Stimulated activated CD4-positive, alpha-beta T cell treated with anti-CD3 and anti-CD28 coated beads, TNF-alpha, amount 100 ng/mL, for 1 hour (primary cell): ENCODE measurements at places on chromosomes 11 and 22.
A peak's percentile ranks its signal among the peaks of the same experiment; 100 is the strongest.

GRCh38 chr11:6298605-6299004, 21.7 kb downstream of the CAVIN3 start:
- DNase-seq, result no peak

GRCh38 chr11:67308031-67308866, 4.9 kb downstream of the SSH3 start:
- DNase-seq, result no peak

DNA sequence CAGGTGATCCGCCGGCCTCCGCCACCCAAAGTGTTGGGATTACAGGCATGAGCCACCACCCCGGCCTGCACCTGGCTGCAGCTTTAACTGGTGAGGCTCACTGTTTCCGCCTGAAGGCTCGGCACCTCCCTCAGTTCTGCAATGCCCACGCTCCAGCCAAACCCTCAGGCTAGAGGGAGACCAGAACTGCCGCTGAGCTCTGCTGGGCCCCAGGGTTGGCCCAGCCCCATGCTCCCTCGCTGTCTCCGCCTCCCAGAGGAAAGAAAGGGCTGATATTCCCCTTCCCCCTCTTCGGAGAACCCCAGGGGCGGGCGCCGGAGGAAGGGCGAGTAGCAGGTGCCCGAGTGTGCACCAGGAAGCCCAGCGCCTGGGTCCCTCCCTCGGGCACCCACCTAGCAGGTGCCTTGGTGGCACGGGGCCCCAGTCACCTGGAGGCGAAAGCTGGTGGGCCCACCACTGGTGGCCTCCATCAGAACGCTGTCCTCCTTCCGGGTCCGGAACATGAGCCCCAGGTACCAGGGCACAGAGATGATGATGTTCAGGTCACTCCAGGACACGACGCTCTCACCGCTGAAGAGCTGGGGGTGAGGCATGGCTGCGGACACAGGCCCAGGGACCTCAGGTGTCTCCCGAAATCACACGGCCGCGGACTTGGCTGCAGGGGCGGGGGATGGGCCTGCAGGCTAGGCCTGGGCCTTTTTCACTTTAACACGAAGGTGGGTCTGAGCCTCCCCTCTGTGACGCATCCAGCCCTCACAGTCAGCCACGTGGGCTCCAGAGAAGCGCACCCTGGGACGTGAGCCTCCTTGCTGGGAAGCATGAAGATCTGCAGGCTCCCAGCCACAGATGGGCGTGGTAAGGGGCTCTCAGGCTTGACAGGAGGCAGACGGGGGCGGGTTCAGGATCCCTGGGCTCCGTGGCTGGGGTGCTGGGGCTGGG, 73.3 kb downstream of the TRMU start:
- no peak for DNase-seq

- peak; percentile 38 for DNase-seq
Observed at GRCh38 chr11:11265994-11266606, 87.0 kb downstream of the CSNK2A3 start.

DNA sequence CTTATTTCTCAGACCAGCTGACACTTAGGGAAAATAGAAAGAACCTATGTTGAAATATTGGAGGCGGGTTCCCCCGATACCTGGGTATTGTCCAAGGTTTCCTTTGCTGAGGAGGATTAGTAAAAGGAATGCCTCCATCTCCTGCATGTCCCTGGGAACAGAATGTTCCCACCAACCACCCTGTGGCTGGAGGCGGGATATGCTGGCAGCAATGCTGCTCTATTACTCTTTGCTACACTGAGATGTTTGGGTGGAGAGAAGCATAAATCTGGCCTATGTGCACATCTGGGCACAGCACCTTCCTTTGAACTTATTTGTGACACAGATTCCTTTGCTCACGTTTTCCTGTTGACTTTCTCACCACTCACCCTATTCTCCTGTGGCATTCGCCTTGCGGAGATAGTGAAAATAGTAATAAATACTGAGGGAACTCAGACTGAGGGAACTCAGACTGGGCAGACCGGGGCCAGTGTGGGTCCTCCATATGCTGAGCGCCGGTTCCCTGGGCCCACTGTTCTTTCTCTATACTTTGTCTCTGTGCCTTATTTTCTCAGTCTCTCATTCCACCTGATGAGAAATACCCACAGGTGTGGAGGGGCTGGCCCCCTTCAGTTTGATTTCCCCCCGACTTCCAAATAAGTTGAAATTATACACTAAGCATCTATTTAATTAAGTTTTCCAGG, 32.1 kb downstream of the IGLL1 start:
- no peak for DNase-seq

- no peak for DNase-seq
Observed at GRCh38 chr11:115625502-115625901, 121.3 kb upstream of the CADM1 start.

- DNase-seq, result no peak
Observed at GRCh38 chr11:75476739-75477613, 44.0 kb upstream of the KLHL35 start.

DNA sequence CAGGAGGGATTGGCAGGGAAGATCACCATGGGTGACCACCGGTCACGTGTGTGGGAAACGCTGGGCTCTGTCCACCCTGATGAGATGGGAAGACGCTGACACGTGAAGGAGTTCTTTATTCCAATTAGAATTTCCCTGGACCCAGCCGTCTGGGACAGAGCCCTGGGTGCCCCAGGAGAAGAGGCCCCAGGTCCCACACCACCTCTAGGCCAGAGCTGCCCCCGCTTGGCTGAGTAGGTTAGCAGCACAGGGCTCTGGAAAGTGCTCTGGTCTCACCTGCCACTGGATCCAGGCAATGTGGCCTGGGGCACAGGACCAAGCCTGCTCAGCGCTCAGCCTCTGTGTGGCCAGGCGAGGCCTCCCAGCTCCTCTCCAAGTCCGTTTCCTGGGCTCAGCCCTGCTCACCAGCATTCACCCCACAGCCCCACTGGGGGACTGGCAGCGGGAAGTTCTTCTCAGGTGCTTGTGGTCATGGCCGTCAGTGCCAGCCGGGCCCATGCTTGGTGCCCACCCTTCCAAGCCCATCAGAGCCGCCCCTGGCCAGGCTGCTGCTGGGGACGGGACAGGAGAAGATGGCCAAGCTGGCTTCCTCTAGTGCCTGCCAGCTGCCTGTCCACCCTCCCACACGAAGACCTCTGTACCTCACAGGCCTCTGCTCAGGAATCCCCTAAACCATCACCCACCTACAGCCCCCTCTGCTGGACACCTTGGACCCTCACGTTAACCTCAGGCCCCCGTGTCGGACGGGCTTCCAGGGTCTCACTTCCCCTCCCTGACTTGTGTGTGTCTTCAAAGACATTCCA, 62.5 kb upstream of the FGF3 start:
- no peak for DNase-seq

- no peak for DNase-seq
Observed at GRCh38 chr22:46087816-46088277, 62.5 kb upstream of the PPARA start.

- no peak for DNase-seq
Observed at GRCh38 chr11:20089367-20089766, 70.9 kb downstream of the DBX1 start.

- no peak for DNase-seq
Observed at GRCh38 chr11:128503245-128503991, 83.9 kb downstream of the ETS1 start.

GRCh38 chr11:11461473-11461872, 108.4 kb upstream of the CSNK2A3 start:
- DNase-seq, result no peak

DNA sequence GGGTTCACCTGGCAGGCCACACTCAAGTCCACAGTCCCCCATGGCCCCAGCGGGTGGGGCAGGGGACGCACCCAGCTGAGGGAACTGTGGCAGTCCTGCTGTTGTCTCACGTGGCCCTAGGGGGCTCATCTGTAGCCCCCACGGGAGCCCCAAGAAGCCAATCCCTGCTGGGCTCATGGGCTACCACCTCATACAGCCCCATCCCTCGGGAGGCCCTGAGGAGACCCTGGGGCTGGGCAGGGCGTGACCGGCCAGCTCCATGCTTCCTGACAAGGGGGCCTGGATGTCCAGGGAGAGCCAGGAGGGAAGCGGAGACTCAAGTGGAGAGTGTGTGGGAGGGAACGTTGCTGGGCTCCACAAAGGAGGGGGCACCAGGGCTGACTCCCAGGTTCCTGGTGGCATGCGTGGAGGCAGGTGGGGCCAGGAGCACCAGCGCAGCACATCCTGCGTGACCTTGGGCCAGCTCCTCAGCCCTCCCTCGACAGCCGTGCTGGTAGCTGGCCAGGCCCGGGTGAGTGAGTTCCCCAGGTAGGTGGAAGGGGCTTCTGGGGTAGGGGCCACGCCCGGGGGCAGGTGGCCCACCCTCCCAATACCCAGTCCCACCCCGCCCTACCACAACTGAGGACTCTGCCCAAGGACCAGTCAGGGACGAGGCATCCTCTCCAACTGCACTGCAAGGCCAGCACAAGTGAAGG, 7.9 kb downstream of the RTN4R start:
- no peak for DNase-seq

- DNase-seq, result no peak
Observed at GRCh38 chr11:77170107-77170506, 42.1 kb downstream of the MYO7A start.

DNA sequence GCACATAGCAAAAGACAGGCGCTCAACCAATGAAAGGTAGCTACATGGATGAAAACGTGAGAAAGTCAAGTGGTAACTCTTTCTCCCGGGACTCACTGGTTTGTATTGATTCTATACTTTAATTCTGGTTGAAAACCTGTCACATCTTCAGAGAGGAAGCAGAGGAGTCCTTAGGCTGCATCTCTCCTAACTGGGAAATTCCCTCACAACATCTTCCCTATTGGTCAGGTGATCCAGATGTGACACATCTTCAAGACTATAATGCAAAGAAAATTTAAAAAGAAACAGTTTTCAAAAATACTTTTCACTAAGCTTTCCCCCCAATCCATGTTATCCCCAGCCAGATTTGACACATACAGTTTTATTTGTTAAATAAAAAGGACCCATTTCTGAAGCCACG, 62.7 kb upstream of the RCN1 start:
- DNase-seq, result no peak

DNA sequence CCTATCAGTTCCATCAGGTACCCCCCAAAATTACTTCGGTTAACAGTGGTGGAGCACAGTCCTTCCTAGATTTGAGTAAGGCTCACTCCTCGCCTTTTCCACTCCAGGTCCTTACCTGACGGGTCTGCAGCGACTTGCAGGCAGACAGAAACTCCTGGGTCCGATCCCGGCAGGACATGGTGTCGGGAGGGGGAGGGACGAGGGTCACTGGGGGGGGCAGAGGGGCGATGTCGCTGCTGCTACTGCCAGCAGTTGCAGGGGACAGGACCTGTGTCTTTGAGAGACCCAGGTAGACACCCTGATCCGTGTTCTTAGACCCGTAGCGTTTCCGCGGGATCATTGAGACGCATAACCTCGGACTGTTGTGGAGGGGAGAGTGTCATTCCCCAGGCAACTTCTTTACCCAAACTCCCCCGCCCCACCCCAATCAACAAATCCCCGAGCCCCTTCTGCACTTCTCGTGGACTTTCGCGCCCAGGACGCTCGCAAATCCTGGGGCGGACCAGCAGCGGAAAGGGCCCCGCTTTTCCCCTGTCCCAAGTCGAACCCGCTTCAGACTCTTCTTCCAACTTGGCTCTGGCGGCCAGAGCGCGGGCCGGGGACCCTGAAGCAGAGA, 839 bp downstream of the STX5 start:
- no peak for DNase-seq

DNA sequence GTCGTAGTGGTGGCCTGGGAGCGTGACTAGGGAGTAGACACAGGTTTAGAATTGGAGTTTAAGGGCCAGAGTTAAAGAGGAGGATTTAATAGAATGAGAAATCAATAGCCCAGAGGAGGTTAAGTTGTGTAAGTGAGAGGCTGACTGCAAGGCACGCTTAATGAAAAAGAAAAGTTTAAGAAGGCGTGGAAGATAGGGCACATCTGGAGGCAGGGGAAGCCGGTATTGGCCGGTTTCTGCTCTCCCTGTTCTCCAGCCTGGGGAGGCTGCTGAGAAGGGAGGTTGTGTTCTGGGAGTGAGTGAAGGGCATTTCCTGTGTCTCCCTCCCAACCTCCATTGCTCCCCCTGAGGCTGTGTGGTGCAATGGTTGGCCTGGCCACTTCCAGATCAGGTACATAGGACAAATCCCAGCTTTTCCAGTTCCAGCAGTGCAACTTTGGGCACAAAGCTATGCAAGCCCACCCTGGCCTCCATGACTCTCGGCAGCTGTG, 6.3 kb downstream of the GRIK4 start:
- DNase-seq, result no peak

DNA sequence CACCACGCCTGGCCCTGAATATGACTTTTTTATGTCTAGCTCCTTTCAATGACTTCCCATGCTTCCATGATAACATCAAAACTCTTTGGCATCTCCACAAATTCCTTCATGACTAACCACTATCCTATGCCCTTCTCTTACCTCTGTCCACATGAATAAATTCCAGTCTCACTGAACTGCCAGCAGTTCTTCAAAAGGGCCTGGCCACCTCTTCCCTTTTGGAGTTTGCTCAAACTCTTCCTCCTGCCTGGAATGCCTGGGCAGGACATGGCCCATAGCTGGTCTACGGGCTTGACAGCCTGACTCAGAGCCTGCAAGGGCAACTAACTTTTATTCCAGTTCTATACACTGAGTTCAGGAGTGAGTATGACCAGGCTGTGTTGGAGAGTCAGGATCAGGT, 41.8 kb upstream of the ZBTB16 start:
- DNase-seq, result no peak

DNA sequence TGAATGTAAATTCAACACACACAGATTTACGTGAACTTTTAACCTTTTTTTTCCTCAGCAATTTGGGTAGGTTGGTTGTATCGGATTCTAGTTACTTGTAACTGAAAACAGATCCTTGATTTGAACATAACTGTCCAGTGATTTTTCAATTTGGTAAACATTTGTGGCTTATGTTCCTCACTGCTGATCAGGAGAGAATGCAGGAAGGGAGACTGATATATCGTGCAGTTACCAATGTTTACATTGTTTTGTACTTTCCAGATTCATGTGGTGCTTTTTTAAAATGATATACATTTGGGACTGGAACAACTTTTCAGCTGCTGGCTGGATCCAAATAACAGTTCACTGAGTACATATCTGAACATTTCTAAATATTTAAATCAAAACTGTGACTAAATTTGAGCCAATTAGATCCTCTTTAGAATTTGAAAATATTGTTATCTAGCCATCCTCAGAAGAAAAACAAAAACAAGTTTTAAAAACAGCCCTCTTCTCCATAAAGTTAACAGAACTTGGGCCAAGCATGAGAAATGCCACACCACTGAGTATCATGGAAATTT, 84.3 kb upstream of the MTMR2 start:
- DNase-seq, result no peak

DNA sequence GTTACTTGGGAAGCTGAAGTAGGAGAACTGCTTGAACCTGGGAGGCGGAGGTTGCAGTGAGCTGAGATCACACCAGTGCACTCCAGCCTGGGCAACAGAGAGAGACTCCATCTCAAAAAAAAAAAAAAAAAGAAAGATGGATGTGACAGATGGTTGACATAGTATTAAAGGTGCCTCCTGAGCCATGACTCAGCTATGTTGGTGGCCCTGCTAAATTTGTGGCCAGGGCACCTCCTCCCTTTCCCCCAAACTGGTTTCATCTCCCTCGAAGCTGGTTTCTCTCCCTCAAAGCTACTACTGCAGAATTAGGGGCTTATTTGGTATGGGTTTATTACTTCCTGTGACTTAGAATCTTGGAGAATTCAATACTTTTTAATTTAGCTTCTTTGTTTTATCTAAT, 31.5 kb downstream of the SDHD start:
- DNase-seq, result no peak

GRCh38 chr11:109769858-109770257, 323.3 kb upstream of the ZC3H12C start:
- no peak for DNase-seq

- DNase-seq, result no peak
Observed at GRCh38 chr11:1406571-1407485, 17.1 kb downstream of the BRSK2 start.
